ENCODE measurements at places on chromosomes 7 and 10.

- no peak for DNase-seq
Measured at GRCh38 chr10:1519391-1519790, 217.9 kb downstream of the ADARB2 start.

DNA sequence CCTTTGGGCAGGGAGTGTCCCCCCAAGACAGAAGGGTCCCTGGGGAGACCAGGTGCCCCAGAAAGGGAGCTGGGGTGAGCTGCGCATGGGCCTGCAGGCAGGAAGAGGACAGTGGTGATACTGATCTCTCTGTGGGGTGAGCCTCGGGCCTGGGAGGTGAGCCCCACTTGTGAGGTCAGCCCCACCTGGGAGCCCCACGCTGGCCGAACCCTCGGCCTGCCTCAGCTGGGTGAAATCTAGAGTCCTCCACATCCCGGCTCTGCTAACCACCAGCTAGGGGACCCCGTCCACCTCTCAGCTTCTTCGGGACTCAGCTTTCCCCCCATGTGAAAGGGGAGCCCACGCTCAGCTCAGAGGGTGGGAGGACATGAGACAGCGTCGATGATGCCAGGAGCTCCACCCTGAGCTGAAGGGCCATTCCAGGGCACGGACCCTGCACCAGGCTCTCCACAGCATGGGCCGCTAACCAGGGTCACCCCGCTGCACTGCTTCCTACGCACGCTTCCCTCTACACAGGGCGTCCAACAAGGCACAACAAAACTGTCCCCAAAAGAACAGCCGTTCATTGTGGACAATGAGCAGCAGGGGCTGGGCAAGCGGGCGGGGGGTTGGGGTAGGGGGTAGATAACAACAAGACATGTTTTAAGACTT, 48.7 kb downstream of the CAMK2B start:
- no peak for DNase-seq

DNA sequence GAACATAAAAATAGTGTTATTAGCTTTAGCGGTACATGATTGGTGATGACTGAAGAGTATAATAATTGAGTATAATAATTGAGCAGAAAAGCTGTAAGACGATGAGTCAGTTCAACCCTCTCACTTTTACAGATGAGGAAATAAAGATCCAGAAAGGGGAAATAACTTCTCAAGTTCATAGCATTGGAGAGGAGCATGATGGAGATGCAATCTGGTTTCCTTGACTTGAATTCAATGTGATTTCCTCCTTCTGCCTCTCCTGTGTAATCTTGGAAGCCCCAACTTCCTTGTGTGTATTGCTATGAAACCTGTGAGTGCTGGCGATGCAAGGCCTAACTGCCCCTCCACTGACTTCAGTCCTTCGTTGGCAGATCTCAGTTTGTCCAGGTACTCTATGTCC, 265.1 kb downstream of the LRMDA start:
- no peak for DNase-seq

- no peak for DNase-seq
Measured at GRCh38 chr10:8331387-8331786, 276.9 kb downstream of the GATA3 start.

GRCh38 chr7:131537571-131537978, 18.9 kb downstream of the PODXL start:
- no peak for DNase-seq

- no peak for DNase-seq
Measured at GRCh38 chr7:23058408-23059096, 44.6 kb upstream of the HYCC1 start.

DNA sequence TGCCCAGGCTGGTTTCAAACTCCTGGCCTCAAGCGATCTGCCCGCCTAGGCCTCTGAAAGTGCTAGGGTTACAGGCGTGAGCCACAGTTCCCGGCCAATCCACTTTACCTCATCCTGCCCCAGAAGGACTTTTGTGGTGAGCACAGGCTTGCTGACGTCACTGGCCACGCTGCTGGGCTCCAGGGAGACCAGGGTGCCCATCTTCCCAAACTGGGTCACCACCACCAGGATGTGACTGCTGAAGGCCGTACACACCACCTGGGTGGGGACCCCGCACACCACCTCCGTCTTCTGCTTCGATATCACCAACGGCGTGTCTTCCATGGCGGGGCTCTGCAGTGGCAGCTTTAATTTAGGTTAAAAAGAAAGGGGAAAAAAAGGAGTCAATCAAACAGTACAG, 816 bp downstream of the PSMG3 start:
- DNase-seq = no peak

- DNase-seq = no peak
Measured at GRCh38 chr10:106082865-106083264, 1081.6 kb downstream of the SORCS1 start.

DNA sequence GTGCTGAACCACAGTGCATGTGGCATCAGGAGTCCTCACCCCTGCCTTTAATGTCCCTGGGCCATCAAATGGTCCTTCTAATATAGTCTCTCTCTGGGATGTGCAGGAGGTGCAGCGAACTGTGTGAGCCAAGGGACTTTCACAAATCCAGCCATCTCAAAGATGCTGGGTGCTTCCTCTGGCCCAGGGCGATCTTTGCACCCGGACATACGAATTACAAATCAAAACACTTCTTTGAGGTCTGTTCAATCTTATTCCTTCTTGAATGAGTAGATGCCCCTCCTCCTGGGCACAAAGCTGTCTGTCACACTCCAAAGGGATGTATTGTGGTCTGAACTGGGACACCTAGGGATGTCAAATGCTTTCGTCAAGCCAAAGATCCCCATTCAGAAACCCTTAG, 60.6 kb downstream of the VSTM4 start:
- DNase-seq = no peak

DNA sequence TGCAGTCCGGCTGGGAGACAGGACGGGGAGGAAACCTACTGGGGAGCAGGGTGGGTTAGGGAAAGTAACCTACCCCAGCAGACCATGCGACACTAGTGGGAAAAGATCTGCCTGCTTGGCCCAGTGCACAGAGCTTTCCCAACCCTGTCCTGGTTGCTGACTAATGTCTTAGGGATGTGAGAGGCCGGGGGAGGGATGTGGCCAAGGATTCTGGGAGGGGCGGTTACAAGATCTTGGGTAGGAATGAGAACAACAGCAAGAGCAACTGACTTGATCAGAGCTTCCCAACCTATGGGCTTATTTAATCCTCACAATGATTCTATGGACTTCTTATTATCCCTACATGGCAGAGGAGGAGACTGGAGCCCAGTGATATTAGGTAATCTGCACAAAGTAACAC, 24.0 kb upstream of the EIF5AL1 start:
- no peak for DNase-seq

DNA sequence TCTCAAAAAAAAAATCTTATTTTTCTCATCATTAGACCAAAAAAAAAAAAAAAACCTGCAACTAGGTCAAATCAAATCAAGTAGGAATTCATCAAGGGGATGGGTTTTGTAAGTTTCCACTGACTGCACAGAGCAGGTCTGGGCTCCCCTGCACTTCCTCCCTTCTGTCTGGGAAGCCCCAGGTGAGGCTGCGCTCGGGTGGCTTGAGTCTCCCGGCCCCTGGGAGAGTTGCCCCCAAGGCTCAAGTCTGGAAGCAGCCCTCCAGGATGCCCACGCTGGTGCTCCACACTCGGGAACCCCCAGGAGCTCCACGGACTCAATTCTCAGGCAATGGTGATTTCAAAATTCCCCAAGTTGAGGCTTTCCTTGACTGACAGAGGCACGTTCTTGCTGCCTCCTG, 41.7 kb upstream of the RBM33 start:
- no peak for DNase-seq

- DNase-seq = no peak
Measured at GRCh38 chr10:36423821-36424248, 701.6 kb upstream of the ANKRD30A start.

DNA sequence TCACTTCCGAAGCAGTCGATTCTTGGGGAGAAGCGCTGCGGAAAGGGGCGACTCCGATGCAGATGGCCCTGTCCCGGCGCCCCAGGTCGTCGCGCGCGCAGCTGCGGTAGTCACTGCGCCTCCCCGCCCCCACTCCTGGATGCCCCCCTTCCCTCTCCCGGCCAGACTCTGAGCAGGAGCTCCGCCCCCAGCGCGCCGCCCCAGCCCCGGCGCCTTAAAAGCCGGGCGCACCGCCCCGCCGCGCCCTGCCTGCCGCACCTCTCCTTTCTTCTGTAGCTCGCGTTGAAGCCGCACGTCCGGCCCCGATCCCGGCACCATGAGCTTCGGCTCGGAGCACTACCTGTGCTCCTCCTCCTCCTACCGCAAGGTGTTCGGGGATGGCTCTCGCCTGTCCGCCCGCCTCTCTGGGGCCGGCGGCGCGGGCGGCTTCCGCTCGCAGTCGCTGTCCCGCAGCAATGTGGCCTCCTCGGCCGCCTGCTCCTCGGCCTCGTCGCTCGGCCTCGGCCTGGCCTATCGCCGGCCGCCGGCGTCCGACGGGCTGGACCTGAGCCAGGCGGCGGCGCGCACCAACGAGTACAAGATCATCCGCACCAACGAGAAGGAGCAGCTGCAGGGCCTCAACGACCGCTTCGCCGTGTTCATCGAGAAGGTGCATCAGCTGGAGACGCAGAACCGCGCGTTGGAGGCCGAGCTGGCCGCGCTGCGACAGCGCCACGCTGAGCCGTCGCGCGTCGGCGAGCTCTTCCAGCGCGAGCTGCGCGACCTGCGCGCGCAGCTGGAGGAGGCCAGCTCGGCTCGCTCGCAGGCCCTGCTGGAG, at the start of gene INA:
Gene INA, plus strand, starts transcription at position 243 of the 817 bp plus-strand sequence. Its CDS starts 74 bp downstream, at position 317.
- DNase-seq = peak; percentile 18

DNA sequence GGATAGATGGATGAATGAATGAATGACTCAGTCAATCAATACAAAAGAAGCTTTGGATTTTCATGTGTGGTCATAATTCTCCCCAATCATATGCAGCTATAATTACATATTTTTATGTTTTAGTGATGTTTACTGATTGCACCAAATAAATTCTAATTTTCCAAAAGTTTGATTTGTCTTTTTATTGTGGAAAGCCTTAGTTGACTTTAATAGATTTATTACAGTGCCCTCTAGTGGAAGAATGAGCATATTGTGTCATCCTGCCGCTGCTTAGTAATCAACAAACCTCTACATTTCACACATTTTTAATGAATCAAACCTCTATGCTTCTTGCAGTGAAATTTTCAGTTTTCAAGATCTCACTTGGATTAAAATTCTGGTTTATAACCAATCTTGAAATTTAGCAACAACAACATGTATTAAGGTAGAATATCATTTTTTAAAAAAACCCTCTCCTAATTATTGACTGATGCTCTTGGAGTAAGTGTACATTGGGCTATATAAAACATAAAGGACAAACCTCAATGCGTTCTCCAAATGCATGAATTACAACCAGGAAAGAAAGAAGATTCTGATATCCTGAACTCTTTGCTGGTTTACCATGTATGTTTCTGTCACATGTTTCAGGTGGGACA, 55.6 kb upstream of the PNLIP start:
- DNase-seq = no peak

DNA sequence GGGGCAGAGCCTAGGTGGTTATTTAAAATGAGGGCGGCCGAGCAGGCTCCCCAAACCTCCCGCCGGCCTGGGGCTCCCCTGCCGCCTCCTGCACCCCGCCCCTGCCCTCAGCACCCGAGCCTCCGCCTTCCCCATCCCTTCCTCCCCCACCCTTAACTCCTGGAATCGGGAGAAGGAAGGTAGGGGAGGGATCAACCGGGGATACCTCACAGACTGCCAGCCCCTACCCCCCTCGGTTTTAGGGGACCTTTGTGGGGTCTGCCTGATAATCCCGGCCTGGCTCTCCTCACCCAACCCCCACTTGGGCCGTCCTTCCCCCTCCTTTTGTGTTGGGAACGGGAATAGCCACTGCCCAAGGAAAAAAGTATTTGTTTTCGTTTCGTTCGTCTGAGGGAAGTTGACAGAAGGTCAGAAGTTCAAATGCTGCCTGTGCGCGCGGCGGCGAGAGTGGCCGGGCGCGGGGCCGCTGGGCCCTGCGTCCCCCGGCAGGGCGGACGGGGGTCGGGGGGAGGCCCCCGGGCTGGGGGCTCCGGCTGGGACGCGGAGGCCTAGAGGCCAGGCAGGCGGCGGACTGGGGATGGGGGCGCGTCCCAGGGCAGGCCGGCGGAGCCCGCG, 2.8 kb downstream of the SHH start:
- no peak for DNase-seq

DNA sequence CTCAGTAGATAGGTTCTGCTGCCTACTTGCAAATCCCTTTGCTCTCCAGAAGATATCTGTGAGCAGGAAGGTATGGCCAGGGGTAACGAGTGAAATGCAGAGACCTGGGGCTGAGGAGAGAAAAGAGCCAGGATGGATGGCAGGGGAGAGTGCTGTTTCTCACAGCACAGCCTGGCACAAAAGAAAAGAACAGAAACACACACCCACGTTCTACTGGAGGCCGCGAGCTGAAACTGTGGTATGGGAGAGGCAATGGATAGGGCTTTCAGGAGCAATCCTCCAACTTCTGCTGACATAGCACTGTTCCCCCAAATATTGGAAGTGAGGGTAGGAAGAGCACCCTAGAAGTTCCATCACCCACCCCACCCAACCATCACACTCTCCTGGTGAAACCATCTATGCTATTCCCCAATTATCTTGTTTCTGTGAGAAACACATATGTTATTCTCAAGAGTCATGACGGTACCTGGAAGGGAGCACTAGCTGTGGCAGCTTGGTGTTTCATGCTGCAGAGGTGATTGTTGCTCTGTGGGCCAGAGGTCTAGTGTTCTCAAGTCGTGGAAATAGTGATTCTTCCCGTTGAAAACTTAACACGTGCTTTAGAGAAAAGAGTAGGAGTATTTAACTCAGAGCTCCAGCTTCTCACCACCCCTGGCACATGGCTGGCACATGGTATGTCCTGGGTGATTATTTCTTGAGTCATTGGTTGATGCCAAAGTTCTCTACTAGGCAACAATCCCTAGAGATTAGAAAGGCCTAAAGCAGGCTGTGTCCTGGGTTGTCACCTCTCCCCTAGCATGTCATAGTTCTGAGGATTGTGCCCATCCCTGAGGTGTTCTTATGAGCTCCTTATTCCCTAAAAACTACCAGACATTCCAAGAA, 198.3 kb downstream of the PLXNA4 start:
- DNase-seq = no peak

DNA sequence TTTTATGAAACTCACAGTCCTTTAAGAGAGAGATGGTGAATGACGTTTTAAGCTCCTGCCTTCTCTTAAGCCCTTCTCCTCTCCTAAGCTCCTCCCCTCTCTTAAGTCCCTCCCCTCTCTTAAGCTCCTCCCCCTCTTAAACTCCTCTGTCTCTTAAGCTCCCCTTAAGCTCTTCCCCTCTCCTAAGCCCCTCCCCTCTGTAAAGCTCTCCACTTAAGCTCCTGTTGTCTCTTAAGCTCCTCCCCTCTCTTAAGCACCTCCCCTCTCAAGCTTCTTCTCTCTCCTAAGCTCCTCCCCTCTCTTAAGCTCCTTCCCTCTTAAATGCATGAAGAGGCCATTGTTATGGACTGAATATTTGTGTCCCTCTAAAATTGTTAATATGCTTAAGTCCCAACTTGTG, 1180.6 kb upstream of the AUTS2 start:
- DNase-seq = no peak

Data from DMS79 (cell line).